ENCODE measurements at places on chromosomes 13 and 19. TPM values are rescaled to one million over a fixed set of nuclear protein-coding genes. Genes with fewer than 3 reads are reported as not detected.

The DNAAF3 gene
- total RNA-seq: 11.4 TPM

- no peak for DNase-seq
- H3K4me3 ChIP-seq: no peak overlapping the region
- H3K36me3 ChIP-seq: peaks cover 2% of the 10 kb centered on the region
- H3K27ac ChIP-seq: no peak overlapping the region
These were observed 9.0 kb upstream of the TBXA2R start for GRCh38 chr19:3615524-3616135.

DNA sequence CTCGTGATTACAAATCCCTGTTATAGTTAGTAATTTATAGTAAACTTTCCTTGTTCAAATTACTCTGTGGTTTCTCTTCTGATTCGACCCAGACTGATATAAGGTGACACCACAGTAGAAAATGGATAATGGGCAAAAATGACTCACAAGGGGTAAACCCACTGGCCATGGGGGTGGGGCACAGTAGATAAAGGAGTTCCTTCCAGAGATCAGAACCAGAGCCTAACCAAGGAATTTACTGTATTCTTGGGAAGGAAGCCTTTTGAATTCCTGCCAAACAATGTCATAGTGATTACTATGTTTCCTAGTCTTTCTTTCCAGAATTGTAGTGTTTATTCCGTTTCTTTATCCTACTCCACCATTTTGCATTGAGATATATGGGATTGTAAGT, 21.9 kb downstream of the MIR17HG start:
- no peaks in the 10 kb centered on the region for H3K27me3 ChIP-seq
- no peak for DNase-seq
- H3K36me3 ChIP-seq: no peaks in the 10 kb centered on the region
- no peak overlapping the region for H3K4me3 ChIP-seq

The TPGS1 gene
- total RNA-seq: 23.1 TPM

The CDC16 gene
- 57.7 TPM for total RNA-seq

DNA sequence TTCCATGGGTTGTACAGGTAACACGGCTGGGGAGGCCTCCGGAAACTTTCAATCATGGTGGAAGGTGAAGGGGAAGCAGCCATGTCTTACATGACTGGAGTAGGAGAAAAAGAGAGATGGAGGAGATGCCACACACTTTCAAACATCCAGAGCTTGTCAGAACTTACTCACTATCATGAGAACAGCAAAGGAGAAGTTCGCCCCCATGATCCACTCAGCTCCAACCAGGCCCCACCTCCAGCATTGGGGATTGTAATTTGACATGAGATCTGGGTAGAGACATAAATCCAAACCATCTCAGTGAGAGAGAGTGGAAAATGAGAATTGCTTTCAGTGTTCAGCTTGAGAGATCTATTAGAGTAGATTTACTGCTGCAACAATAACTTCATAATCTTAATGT, 210.9 kb downstream of the NDFIP2 start:
- H3K4me3 ChIP-seq: no peak overlapping the region
- no peaks in the 10 kb centered on the region for H3K36me3 ChIP-seq
- no peak overlapping the region for H3K27ac ChIP-seq
- no peaks in the 10 kb centered on the region for H3K27me3 ChIP-seq

The UGGT2 gene
- total RNA-seq: 31.9 TPM

DNA sequence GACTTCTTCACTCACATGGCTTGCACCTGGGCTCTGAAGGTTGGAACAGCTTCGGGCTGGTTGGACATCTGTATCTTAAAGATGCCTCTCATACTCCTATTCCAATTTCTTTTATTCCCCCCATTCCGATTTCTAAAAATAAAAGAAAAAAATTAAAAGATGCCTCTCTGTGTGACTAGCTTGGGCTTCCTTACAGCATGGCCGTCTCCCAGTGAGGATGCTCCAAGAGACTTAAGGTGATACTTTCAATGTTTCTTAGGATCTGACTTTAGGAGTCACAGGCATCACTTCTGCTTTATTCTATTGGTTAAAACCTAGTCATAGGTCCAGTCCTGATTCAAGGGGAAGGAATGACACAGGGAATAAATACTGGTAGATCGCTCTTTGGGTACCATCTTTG, 9.9 kb upstream of the SULT2A1 start:
- no peak overlapping the region for H3K4me3 ChIP-seq
- H3K36me3 ChIP-seq: no peaks in the 10 kb centered on the region
- no peaks in the 10 kb centered on the region for H3K27me3 ChIP-seq
- no peak for DNase-seq
- no peaks in the 10 kb centered on the region for H3K4me1 ChIP-seq
- no peak overlapping the region for H3K27ac ChIP-seq

- H3K27me3 ChIP-seq: no peaks in the 10 kb centered on the region
- no peak for DNase-seq
- no peak overlapping the region for H3K27ac ChIP-seq
- H3K4me1 ChIP-seq: no peaks in the 10 kb centered on the region
- H3K36me3 ChIP-seq: no peaks in the 10 kb centered on the region
These were observed 52.7 kb upstream of the MCF2L start for GRCh38 chr13:112916296-112916695.

DNA sequence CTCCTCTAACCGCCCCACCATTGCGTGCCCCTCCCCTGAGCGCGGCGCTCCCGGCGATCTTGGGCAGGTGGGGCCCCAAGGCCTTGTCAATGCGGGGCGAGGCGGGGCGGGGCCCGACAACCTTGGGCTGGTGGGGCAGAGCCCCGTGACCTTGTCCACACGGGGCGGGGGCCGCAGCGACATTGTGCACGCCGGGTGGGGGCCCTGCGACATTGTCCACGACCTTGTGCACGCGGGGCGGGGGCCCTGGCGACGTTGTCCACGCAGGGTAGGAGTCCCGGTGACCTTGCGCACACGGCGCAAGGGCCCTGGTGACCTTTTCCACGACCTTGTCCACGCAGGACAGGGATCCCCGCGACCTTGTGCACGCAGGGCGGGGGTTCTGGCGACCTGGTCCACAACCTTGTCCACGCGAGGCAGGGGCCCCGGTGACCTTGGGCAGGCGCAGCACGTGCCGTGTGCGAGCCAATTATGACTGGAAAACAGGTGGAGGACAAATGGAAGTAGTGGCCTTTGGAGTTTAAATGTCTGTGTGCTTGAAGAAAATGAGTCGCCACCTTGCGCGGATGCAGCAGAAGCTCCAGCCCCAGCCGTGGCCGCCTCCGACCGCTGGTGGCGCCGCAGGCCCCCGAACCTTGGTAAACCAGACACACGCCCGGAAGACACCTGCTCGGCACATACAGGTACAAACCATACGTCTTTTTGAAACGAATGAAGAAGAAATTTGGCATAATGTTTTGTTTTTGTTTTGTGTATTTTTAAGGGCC, 62.6 kb downstream of the LATS2 start:
- no peak overlapping the region for H3K4me3 ChIP-seq
- peaks cover 7% of the 10 kb centered on the region for H3K4me1 ChIP-seq
- peak; percentile 41 for DNase-seq
- H3K27me3 ChIP-seq: no peaks in the 10 kb centered on the region

The LRRC4B gene
- total RNA-seq: 1.2 TPM

DNA sequence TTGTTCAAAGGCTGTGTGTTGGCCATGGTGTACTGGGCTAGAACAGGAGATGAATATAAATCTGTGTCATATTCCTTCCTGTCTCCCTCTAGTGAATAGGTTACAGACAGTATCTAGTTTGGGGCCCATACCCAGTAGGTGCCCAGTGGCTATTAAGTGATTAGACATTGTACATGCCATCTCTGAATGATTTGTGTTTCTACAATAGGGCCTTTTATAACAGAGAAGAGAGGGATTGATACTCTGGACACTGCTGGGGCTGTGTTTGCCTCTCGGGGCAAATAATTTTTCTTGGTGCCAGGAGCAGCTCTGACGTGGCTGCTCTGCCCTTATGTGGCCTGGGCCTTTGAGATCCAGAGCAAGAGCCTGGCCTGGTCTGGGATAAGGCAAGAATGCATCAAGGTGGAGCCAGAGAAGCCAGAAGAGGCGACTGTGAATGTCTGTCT, 403.1 kb downstream of the SPRY2 start:
- no peaks in the 10 kb centered on the region for H3K36me3 ChIP-seq
- no peaks in the 10 kb centered on the region for H3K27me3 ChIP-seq
- peaks cover 5% of the 10 kb centered on the region for H3K4me1 ChIP-seq
- H3K4me3 ChIP-seq: no peak overlapping the region

The HNRNPL gene
- 278 TPM for total RNA-seq

GRCh38 chr13:42571895-42572294, 2.1 kb upstream of the TNFSF11 start:
- no peaks in the 10 kb centered on the region for H3K4me1 ChIP-seq
- no peak overlapping the region for H3K4me3 ChIP-seq
- no peaks in the 10 kb centered on the region for H3K36me3 ChIP-seq
- DNase-seq: no peak
- H3K27ac ChIP-seq: no peak overlapping the region

- H3K4me1 ChIP-seq: no peaks in the 10 kb centered on the region
- DNase-seq: no peak
- no peak overlapping the region for H3K4me3 ChIP-seq
These were observed 18.2 kb downstream of the CCNA1 start for GRCh38 chr13:36450534-36450933.

DNA sequence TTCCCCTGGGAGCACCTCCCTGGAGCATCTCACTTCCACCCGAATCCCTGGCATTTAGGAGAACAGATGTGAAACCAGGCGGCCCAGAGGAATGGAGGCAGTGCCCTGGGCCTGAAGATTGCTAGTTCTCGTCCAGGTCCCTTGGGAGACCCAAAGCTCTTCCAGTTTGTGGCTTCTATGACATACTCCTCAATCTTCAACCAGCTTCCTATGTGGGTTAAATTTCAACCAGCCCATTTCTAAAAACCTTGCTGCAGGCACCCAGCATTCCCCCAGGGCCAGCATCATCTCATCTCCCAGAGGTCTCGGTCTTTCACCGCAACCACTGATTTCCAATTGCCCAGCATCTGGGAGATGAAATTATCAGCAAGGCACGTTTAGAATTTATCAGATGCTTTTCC, 46.0 kb upstream of the STK24 start:
- H3K27me3 ChIP-seq: no peaks in the 10 kb centered on the region
- H3K4me1 ChIP-seq: no peaks in the 10 kb centered on the region
- H3K4me3 ChIP-seq: no peak overlapping the region
- no peak for DNase-seq
- H3K27ac ChIP-seq: no peak overlapping the region
- H3K36me3 ChIP-seq: no peaks in the 10 kb centered on the region

DNA sequence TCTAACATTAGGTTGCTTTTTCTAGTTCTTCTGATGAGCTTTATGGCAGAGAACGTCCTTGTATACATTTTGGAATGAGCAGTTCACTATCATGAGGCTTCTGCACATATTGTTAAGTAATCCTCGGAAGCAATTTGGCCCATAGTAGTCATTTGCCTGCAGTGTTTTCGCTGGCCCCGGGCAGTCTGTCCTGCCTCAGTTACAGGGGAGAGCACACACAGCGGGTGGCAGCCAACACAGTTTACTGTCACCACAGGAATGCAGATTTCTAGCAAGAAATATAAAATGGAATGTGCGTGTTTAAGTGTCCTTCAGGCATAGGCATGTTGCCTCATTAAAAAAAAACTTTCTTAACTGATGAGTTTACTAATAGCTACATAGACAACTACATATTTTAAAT, 71.5 kb upstream of the GJB6 start:
- H3K4me1 ChIP-seq: no peaks in the 10 kb centered on the region
- no peaks in the 10 kb centered on the region for H3K27me3 ChIP-seq
- H3K27ac ChIP-seq: no peak overlapping the region
- H3K4me3 ChIP-seq: no peak overlapping the region
- no peaks in the 10 kb centered on the region for H3K36me3 ChIP-seq

GRCh38 chr19:58014141-58014540, 11.5 kb upstream of the ZNF606 start:
- H3K4me3 ChIP-seq: no peak overlapping the region
- DNase-seq: no peak
- H3K4me1 ChIP-seq: no peaks in the 10 kb centered on the region

The CCDC122 gene
- total RNA-seq: 11.7 TPM

DNA sequence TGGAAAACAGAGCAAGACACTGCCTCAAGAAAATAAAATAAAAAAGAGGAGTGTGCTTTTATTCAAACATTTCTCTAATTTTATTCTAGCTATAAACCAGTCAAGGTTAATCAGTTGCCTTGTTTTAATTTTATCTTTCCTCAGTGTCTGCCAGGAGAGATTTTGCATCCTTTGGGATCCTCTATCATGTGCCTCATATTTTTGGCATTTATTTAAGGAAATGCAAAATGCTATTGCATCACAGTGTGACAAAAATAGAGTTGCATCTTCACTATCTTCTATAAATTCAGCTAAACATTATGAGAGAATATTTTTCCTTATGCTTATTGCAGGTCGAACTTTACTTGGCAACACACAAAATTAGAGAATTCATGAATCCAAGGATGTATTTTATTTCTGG, 639.0 kb upstream of the KLF12 start:
- no peaks in the 10 kb centered on the region for H3K27me3 ChIP-seq
- no peaks in the 10 kb centered on the region for H3K4me1 ChIP-seq
- H3K4me3 ChIP-seq: no peak overlapping the region
- H3K27ac ChIP-seq: no peak overlapping the region

DNA sequence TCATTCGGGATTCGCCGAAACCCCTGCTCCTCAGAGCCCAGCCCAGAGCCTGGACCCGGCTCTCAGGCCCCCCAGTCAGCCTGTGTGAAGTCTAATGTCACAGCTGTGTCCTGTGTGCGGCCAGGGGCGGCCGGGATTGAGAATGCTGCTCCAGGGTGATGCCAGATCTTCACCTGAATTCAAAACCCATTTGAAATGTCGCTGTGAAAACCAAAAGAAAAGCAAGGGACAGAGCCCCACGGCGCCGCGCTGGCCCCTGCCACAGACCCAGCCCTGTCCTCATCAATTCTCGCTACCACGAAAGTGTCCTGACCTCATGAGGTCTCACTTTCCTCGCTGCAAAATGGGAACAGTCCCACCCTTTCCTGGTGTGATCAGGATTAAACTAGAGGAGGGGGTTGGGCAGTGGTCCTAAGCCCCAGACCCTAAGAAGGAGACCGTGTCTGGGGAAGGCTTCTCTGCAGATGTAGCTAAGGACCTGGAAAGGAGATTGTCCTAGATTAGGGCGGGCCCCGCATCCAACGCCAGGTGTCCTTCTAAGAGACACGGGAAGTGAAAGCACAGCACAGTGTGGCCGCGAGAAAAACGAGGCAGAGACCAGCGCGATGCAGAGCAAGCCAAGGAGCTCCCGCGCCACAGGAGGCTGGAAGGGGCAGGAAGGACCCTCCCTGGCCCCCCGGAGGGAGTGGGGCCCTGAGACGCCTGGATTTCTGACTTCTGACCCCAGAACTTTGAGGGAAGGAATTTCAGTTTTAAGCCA, 34.0 kb upstream of the SPACA7 start:
- no peaks in the 10 kb centered on the region for H3K4me1 ChIP-seq
- H3K27me3 ChIP-seq: peaks cover 12% of the 10 kb centered on the region
- H3K4me3 ChIP-seq: no peak overlapping the region
- no peaks in the 10 kb centered on the region for H3K36me3 ChIP-seq
- DNase-seq: no peak
- no peak overlapping the region for H3K27ac ChIP-seq

The THSD8 gene
- total RNA-seq: 3.2 TPM

GRCh38 chr13:25699600-25699999, 327.8 kb downstream of the ATP8A2 start:
- no peak overlapping the region for H3K27ac ChIP-seq
- no peaks in the 10 kb centered on the region for H3K36me3 ChIP-seq
- no peak for DNase-seq

Measured in kidney (tissue), 22 donors.